ENCODE measurements at places on chromosomes 13 and 19. TPM values are rescaled to one million over a fixed set of nuclear protein-coding genes. Genes with fewer than 3 reads are reported as not detected.

AP1M2 gene
- not detected for total RNA-seq

DNA sequence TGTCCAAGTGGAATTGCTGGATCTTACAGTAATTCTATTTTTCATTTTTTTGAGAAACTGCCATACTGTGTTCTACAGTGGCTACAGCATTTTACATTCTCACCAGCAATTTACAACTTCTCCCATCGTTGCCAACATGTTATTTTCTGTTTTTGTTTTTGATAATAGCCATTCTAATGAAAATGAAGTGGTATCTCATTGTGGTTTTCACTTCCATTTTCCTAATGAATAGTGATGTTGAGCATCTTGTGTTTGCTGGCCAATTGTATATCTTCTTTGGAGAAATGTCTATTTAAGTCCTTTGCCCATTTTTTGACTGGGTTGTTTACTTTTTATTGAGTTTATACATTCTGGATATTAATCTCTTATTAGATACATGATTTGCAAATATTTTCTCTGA is 38.6 kb downstream of the KCNRG start:
- H3K36me3 ChIP-seq: peaks cover 56% of the 10 kb centered on the region
- H3K4me1 ChIP-seq: peaks cover 22% of the 10 kb centered on the region
- no peak for DNase-seq
- H3K4me3 ChIP-seq: no peak overlapping the region
- H3K27ac ChIP-seq: no peak overlapping the region

ZBTB32 gene
- 24.5 TPM for total RNA-seq

HPN gene
- total RNA-seq: not detected

DNA sequence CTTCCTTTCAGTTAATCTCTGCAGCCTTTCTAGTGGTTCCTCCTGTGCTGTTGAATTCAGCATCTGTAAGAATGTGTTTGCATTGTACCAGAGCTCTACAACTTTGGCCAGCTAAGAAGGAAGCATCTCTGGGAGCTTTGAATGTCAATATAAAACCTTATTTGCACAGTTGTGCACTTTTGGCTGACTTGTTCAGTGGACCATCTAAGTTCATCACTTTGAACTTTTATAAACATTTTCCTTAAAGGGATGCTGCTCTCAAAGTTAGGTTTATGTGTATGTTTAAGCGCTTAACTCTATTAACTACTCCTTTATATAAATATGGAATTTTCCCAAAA is 15.6 kb downstream of the POLR1D start:
- H3K4me3 ChIP-seq: no peak overlapping the region
- H3K36me3 ChIP-seq: peaks cover 17% of the 10 kb centered on the region
- H3K27me3 ChIP-seq: no peaks in the 10 kb centered on the region
- no peak for DNase-seq
- no peak overlapping the region for H3K27ac ChIP-seq

TMEM145 gene
- 0.54 TPM for total RNA-seq

DNA sequence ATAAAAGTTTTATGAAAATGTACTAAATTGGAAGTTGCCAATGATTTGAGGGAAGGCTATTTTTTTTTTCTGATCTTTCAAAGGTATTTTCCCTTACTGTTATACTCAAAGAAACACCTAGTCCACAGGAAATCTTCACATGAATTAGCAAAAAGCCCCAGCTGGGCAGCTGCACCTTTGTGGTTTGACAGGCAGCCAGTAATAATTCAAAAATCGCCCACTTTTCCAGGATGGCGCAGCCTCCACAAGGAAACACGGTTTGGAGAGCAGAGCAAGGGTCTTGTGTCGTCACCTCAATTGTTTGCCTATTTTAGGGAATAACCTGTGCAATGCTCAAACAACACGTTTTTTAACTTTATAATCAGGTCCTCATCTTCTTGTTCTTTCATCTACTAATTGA is 324.9 kb upstream of the GPC6 start:
- H3K27me3 ChIP-seq: no peaks in the 10 kb centered on the region
- DNase-seq: no peak
- no peak overlapping the region for H3K27ac ChIP-seq
- no peak overlapping the region for H3K4me3 ChIP-seq

DNA sequence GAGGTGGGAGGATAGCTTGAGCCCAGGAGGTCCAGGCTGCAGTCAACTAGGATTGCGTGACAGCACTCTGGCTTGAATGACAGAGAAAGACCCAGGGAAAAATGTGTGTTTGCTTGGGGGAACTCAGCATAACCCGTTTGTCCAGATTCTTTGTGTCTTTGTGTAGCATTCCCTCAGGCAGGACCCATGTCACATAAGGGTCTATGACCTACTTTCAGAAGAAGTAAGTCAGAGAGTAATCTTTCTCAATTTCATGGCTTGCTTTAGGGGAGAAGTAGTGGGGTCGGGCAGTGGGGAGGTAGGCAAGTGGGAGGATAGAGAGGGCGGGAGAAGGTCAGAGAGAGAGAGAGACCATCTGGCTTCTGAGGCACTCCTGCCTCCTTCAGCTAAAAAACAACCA is 11.9 kb upstream of the PSPC1 start:
- no peak overlapping the region for H3K27ac ChIP-seq
- H3K4me1 ChIP-seq: no peaks in the 10 kb centered on the region
- H3K36me3 ChIP-seq: peaks cover 4% of the 10 kb centered on the region
- no peaks in the 10 kb centered on the region for H3K27me3 ChIP-seq
- no peak for DNase-seq

IGFL3 gene
- not detected for total RNA-seq

DNA sequence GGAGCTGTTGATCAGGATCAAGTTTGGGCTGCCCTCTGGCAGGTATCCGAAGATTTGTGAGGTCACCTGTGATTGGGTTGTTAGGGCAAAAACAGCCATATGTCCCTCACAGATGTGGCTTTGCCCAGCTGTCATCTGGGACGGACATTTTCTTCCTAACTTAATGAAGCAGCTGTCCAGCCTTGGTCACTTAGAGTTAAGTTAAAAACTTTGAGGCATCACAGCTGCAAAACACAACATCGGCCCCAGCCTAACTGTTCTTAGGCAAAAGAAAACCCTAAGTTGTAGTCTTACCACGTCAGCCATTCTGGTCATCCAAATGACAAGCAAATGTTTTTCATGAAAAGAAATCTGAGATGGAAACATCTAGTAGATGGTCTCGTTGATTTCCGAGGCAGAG is 318.4 kb downstream of the DCLK1 start:
- no peaks in the 10 kb centered on the region for H3K36me3 ChIP-seq
- no peak overlapping the region for H3K4me3 ChIP-seq
- no peak for DNase-seq
- H3K4me1 ChIP-seq: no peaks in the 10 kb centered on the region
- no peaks in the 10 kb centered on the region for H3K27me3 ChIP-seq

- H3K27me3 ChIP-seq: no peaks in the 10 kb centered on the region
- H3K4me3 ChIP-seq: no peak overlapping the region
- no peak overlapping the region for H3K27ac ChIP-seq
- no peaks in the 10 kb centered on the region for H3K4me1 ChIP-seq
- no peak for DNase-seq
- no peaks in the 10 kb centered on the region for H3K36me3 ChIP-seq
Measured at GRCh38 chr13:67630640-67631039, 400.5 kb upstream of the PCDH9 start.

- no peak overlapping the region for H3K4me3 ChIP-seq
- H3K27me3 ChIP-seq: peaks cover 25% of the 10 kb centered on the region
- DNase-seq: no peak
- no peak overlapping the region for H3K27ac ChIP-seq
- no peaks in the 10 kb centered on the region for H3K36me3 ChIP-seq
- no peaks in the 10 kb centered on the region for H3K4me1 ChIP-seq
Measured at GRCh38 chr13:43475140-43475539, 311.6 kb downstream of the ENOX1 start.

Data from activated naive CD8-positive, alpha-beta T cell treated with anti-CD3 and anti-CD28 coated beads, Interleukin-2, amount 10 ng/mL, durations not matched to agents 7 days and 5 days (primary cell).